ENCODE measurements at places on chromosomes 5 and 9.

DNA sequence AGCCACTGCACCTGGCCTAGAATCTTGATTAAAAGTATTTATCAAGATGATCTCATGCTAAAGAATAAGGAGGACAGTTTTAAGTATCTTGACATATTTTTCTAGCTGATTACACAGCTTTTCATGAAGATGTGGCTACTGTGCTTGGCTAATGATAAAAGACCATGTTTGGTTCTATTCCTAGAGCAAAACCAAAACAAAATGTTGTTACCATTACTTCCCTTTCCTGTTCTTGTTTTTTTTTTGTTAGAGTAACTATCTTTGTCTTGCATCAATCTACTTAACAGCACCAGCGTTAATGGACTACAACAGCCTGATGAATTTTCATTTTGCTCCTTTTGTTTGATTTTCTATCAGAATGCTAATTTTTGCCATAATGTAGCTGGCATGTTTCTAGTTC, 86.2 kb upstream of the DHFR start:
- DNase-seq = no peak

DNA sequence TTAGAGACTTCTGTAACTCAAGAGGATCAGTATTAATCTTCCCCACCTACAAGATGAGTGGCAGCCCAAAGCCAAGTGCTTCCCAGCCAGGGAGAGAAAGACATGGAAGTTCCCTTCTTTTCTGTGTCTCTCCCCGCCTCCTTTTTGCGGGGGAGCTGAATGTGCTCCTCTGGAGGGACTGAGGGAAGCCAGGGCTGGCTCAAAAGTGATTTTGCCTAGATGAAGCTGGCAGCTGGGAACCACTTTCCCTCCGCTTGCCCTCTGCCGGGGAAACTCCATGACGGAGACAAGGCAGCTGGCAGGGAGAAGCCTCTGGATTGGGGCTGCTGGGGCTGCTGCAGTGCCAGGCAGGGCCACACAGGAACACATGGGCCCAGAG, 24.4 kb downstream of the EGR1 start:
- no peak for DNase-seq

DNA sequence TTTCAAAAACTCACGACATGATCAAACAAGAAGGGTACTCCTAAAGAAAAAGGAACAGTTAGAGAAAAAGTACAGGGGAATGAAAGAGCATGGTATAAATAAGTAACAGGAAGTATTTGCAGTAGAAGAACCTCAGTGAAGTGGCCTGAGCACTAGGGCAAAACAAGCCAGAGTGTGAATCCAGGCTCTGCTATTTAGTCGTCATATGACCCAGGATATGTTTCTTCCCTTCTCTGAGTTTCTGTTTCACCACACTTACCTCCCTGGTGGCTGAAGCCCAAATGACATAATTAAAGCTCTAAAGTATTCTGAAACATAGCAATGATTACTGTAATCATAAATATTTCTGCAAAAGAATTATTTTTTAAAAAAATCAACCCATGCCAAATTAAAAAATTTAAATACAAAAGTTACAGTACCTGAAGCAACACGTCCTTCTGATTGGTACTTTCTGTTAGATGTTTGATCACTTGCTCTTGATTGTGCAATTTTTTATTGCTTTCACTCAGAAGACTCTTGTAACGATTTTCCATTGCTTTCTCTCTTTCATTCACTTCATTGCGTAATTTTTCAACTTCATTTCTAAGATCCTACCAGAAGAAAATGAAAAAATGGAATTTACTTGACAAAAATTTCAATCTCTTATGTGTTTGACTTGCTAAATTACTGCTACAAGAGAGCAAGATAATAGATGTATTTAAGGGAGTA, 88.9 kb downstream of the CDK5RAP2 start:
- DNase-seq = no peak

GRCh38 chr9:79049371-79049770, 522.4 kb upstream of the TLE4 start:
- DNase-seq = no peak

- no peak for DNase-seq
Observed at GRCh38 chr9:20353524-20353923, 268.8 kb downstream of the MLLT3 start.

- DNase-seq = no peak
Observed at GRCh38 chr9:20352591-20352990, 269.7 kb downstream of the MLLT3 start.

Data from stimulated activated CD4-positive, alpha-beta T cell treated with anti-CD3 and anti-CD28 coated beads, Interleukin-4, amount 100 ng/mL, for 4 hours (primary cell).